Activated gamma-delta T cell treated with Interleukin-2 at 50 U/mL for 16 hours (primary cell): ENCODE measurements at places on chromosomes 16 and 17.

DNA sequence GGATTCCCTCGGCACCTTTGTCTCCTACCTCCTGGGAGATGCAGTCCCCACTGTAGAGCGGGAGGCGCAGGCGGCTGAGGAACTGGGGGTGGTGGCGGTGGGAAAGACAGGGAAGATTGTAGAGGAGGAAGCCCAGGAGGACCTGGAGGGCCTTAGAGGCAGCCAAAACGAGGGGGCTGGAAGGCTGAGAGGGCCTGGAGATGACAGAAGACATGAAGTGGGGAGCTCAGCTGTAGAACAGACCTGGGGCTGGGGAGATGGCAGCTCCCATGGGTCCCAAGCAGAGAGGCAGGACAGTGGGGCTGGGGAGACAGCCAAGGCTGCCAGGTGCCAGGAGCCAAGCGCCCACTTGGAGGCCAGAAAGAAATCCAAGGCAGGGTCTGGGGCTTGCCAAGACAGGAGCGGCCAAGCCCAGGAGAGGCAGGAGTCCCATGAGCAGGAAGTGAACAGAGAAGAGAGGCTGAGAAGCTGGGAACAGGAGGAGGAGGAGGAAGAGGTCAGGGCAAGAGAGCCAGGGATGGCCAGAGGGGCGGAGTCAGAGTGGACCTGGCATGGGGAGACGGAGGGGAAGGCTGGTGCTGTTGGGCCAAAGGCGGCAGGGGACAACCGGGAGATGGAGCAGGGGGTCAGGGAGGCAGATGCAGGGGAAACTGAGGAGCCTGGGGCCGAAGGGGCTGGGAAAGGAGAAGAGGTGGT lies 803 bp downstream of the APOBR start:
- DNase-seq: no peak

GRCh38 chr16:27967169-27967568 lies 96.3 kb downstream of the GSG1L start:
- no peak for DNase-seq

DNA sequence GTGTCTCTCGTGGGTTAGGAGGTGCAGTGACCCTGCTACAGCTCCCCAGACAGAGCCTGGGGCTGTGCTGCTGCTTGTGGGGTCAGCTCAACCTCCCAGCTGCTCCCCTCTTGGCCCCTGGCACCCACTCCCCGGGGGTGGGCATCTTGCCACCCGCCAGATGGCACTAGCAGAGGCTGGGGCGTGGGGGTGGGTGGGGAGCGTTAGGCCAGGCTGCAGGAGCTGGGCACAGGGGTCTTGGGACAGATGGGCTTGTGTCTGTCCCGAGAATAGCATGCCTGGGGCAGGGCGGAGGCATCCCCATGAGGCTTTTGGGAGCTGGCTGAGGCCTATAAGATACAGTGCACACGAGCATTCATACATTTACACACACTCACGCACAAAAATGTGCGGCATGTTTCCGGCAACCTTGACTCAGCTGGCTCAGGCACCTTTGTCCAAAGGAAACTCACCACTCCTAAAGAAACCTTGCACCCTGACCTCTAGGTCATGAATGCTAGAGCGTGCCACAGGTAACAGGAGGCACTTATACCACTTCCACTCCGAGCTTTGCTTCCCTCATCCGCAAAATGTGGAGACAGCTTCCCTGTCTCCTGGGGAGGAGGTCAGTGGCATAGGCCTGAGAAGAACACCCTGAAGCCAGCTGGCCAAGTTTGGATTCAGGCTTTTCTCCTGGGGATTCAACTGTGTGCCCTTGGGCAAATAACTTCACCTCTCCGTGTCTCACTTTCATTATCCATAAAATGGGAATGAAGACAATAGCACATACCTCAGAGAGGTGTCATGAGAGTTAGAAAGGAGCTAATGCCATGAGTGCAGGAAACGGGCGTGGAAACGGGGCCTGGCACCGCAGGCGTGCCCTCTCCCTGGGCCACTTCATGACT lies 78.9 kb upstream of the LHX1 start:
- no peak for DNase-seq

DNA sequence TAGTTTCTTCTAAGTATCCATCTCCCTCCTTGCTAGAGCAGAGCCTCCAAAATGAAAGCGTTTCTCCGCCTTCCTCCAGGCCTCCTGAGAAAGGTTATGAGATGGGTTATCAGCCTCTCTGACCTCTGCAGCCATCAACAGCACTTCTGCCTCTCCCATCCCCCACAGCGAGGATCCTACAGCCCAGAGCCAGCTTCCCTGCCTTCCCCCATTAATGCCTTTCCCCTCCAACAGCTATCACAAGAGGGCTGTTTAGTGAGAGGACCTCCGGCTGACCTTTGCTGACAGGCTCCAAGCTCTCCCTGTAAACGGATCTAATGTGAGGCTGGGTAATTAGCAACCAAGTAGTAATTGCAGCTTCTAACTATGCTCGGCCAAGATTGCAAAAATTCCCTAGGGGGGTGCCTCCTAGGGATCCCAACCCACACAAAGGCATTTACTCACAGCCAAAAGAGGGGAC lies 55.8 kb downstream of the ZFHX3 start:
- no peak for DNase-seq

DNA sequence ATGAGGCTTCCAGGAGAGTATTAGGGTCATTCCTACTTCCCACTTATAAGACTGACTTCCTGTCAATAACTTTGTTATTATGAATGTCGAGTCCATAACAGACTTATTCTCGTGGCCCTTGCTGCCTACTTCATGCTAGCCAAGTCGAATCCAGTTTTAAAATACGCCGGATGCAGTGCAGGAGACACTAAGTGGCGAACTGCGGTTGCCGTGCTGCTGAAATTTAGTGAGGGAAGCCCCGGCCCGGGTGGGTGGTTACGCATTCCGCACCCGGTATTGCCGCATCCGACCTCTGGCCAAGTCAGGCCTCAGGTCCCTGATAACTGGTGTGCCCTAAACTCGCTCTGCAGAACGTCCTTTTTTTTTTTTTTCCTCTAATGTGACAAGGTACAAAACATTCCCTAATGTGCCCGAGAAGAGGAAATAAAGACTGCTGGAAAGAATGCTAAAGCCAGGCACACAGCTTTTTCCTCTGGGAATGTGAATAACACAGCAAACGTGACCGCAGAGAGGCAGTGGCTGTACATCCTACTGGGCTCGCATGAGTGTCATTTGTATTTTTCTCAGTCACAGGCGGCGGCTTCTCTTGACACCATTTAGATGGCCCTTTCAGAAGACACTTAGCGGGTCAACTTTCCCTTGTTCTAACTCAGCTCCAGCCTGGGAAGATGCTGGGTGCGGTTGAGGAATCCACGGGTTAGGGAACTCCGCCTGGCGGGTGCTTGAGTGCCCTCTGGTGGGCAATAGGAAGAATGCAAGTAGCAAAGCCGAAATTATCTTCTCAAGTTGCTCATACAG lies 7.1 kb upstream of the AKTIP start:
- DNase-seq: peak; percentile 41

DNA sequence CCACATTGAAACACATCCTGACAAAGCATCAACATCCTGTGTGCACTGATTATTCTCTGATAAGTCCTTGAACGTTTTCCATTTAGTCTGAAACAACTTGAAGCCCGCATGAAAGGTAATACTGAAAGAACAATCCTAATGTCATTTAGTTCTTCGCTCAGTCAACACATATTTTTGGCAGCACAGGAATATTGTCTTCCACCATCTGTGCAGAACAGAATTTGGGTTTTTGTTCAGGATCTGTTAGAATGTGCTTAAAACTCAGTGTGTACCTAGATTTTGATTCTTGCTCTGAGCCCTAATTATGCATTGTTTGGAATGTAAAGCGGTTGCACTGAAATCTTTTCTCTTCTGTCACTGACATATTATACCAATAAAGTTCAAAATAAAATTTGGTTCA lies 1036.6 kb downstream of the CDH11 start:
- no peak for DNase-seq

DNA sequence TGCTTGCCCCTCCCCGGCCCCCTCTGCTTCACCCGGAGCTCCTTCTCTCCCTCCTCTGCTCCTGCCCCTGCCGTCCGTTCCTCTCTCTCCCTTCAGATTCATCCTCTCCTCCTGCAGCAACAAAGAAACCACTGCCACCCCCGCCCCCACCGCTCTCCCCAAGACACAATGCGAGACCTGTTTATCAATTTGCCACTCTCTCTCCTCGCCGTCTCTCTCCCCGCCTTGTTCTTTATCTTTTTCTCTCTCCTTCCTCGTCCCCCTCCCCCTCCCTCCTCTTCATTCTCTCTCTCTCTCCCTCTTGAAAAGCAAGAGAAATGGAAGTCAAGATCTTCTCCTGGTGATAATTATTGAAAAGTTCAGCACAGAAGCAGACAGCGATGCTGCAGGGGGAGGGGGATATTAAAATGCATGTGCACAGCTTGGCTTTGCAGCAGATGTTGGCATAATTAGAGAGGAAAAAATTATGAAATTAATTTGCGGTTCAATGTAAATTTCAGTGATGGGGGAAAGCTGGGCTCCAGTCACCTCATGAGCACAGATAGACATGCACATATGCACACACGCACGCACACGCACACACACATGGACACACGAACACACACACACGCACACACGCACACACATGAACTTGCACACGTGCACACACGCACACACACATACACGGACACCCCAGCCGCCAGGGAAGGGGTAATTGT lies 58.1 kb upstream of the CBFA2T3 start:
- DNase-seq: no peak

DNA sequence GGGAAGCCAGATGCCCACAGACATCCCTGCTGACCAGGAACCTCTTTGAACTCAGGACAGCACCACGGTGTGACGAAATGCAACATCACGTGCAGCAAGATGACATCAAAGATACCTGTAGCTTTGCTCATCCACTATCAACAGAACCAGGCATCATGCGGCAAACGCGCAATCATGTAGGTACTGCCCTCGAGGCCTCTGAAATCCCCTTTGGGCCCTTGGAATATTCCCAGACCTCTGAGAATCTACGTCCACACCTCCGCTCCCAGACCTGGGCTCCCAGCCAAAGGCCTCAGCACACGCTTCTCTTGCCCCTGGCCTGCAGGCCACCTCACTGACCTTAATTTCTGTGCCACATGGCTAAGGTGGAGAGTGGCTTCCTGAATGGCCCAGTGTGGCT lies 7.3 kb downstream of the CX3CL1 start:
- DNase-seq: no peak

- DNase-seq: no peak
Observed at GRCh38 chr16:79170555-79171246, 429.8 kb downstream of the MAF start.

GRCh38 chr17:33701910-33702309 lies 408.8 kb upstream of the ASIC2 start:
- no peak for DNase-seq

GRCh38 chr17:31404028-31404949 lies 12.8 kb downstream of the RAB11FIP4 start:
- DNase-seq: no peak
